ENCODE measurements at places on chromosomes 2 and 18. TPM values are rescaled to one million over a fixed set of nuclear protein-coding genes. Genes with fewer than 3 reads are reported as not detected.
A peak's percentile ranks its signal among the peaks of the same experiment; 100 is the strongest.

- no peak for DNase-seq
Observed at GRCh38 chr18:24678626-24679025, 218.2 kb downstream of the HRH4 start.

DNA sequence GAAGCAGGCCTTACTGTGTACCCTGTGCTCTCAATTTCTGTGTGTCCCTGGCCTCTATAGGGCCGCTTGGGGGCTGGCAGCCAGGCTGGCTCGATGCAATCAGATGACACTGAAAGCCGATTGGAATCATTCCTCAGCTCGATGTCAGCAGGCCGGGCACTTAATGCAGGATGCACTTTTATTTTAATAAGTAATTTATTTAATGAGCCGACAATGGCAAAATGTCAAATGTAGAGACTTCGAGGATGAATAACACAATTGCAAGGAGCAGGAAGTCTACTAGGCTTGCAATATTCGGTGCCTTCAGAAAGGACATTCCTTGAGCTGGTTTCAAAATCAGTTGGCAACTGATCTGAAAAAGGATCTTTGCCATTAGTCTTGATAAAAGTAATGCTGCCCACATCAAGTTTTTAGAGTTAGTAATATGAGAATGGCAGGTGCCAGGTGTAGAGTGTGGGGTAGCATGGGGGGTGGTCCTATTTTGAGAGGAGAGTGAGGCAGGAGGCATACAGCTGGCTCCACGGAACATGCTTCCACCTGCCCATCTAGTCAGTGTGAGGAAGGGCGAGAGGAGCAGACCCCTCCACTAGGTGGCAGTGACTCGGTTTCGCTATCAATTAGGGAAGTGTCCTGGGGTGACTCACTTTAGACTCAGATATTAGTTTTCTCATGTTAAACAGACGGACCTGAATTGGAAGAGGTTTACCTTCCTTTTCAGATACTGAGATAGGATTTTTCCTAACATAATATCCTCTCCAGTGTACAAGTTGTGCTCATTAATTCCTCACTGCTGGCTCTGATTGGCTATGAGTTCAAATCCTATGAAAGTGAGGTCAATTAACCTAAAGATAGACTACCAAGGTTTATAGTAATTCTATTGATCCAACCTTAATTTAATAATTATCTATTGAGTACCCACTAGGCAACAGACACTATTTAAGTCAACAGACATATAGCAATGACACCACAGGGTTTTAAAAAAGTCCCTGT, 80.9 kb downstream of the NABP1 start:
- peak; percentile 16 for DNase-seq

- no peak for DNase-seq
Observed at GRCh38 chr2:152176113-152176714, 651 bp upstream of the STAM2 start.

DNA sequence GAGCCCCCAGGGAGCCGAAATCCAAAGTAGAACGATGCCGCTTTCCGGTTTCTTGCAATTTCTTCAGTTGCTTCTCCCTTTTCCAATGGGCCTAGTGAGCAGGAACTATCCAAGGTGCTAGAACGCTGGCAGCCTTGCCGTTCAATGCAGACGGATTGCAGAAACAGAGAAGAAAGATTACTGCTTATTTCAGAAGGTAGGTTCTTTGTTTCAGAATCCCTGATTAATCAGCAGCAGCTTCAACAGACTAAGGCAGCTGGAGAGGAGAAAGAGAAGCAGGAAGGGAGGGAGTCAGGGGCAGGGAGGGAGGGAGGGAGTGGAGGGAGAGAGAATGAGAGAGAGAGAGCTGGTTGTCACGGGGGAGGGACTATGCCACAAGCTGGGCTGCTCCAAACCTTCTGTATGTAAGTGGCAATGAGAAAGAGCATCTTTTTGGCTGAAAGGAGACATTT, 576 bp downstream of the NYAP2 start:
- DNase-seq: peak; percentile 10

GRCh38 chr2:985317-985898, 34.8 kb downstream of the SNTG2 start:
- DNase-seq: no peak

DNA sequence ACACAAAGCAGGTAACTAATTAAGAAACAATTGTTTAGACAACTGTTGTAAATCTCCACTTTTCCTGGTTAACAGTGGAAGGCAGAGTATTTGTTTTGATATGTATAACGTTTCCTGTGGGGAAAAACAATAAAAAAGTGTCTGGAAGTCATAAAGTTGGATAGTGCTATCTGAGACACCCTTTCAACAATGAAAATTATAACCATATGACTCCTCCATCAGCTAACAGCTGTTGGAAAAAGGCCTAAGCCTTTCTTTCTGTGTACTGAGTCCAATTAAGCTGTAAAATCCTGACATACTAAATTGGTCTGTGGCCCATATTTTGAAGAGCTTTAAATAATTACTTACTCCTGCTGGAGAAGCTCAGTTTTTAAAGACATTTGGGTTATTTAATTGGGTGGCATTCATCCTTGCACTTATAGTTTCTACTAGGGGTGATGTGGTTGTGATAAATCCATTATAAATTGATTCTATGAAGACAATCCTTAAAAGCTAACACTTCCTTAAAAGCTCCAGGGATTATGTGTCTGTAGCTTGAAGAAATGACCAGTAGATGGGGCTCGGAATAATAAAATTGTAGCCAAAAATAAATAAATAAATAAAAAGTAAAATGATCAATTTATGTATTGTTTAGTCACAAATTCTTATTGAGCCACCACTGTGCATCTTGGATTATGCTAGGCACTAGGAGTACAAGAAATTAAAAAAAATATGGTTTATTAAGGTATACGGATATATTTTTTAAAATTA, 698.1 kb upstream of the NXPH2 start:
- no peak for DNase-seq

GRCh38 chr18:54060343-54061005, 164.0 kb downstream of the MBD2 start:
- no peak for DNase-seq

DNA sequence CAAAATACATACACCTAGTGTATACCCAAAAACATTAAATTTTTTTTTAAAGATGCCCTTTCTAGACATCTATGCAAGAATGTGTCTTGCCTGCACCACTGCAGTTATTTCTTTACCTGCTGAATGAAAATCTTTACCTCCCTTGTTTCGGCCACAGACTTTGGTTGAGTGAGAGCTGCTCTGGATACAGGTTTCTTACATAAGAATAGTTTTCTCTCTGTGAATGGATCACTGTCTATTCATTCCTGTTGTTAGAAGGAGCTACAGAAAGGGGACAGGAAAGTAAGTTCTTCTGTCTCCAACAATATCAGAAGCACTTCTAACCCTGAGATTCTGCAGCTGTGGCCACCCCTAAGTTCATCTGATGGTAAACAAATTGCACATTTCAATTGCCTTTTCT, 113.0 kb upstream of the CDCA7 start:
- no peak for DNase-seq

DNA sequence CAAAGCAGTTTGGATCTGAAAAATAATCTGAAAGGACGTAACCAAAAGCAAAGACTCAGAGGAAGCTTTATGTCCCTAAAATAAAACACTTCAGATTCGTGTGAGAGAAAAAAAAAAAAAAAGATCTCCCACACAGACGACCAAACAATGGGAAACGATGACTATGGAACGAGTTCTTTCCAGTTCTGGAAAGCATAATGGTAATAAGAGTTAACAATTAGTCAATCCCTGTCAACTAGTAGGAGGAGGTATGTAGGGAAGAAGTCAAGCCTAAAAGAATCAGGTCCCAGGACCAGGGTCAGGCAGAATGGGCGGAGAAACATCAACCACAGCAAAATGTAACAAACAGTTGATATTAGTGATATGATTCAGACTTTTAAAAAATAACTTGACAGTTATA, 170.3 kb upstream of the SETBP1 start:
- no peak for DNase-seq

DNA sequence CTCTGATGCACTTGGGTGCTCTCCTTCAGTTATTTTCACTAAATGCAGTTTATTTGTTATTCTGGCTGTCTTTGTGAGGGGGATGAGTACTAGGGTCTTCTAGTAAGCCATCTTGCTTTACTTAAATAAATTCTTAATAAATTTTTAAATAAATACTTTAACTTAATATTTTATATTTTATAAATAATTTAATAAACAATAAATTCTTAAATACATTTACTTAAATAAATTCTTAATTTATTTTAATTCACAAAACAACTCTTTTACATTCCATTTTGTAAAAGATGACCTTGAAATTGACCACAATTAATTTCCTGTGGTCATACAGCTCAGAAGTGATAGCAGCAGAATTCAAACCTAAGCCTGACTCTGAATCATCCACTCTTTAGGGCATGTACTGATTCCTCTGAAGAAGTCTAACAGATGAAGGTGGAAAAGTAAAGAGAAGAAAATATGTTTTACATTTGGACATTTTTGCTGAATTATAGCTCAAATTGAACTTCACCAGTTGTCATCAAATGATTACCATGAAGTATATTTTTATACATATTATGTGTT, 28.8 kb downstream of the MYL1 start:
- no peak for DNase-seq

DNA sequence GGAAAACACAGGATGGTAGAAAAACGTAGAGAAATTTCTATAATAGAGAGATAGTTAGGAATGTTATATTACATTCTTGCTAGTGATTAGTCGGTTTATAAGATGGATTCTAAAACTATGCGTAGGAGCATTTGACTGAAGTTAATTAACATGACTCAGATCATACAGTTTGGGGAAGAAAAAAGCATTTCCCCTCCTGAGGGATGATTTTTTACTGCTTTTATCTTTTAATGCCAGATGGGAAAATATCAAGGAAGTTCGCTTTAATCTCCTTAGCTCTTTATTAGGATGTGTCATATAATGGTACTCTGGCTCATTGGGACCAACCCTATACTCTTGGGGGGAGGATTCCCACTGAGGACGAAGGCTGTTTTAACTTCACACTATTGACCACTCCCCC, 502.1 kb downstream of the TGIF1 start:
- no peak for DNase-seq

C2orf78 gene
- total RNA-seq: not detected

CHN1 gene
- total RNA-seq: 6.7 TPM

EFR3B gene
- total RNA-seq: 0.36 TPM

CYP27C1 gene
- total RNA-seq: 0.11 TPM

ICOS gene
- 0.11 TPM for total RNA-seq

LINC00305 gene
- total RNA-seq: not detected
